ENCODE measurements at places on chromosomes 12 and 14. TPM values are rescaled to one million over a fixed set of nuclear protein-coding genes. Genes with fewer than 3 reads are reported as not detected.

MGP gene
- total RNA-seq, result 6,234 TPM

TM7SF3 gene
- 128 TPM for total RNA-seq

DNA sequence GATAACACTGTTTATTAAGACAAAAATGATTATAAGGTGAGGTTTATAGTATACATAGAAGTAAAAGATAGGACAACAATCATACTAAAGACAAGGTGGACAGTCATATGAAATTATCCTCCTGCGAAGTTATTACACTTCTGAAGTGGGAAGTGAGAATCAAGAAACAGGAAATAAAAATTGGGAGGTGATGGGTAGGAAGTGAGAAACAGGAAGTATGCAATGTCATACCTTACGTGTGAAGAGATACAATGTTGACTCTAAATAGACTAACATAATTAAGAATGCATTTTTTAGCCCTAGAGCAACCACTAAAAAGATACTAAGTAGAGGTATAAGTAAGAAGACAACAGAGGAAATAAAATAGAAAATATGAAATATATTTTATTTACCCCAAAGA lies 43.7 kb downstream of the GRIN2B start:
- no peak for DNase-seq
- no peaks in the 10 kb centered on the region for H3K4me1 ChIP-seq
- H3K4me3 ChIP-seq, result no peak overlapping the region
- H3K27me3 ChIP-seq, result no peaks in the 10 kb centered on the region

GRCh38 chr14:51396222-51396815 lies 156.3 kb downstream of the TMX1 start:
- peak overlapping the region; percentile 77 for H3K27ac ChIP-seq
- H3K27me3 ChIP-seq, result no peaks in the 10 kb centered on the region
- DNase-seq, result no peak
- H3K4me3 ChIP-seq, result no peak overlapping the region

MDM2 gene
- 62.0 TPM for total RNA-seq

DNA sequence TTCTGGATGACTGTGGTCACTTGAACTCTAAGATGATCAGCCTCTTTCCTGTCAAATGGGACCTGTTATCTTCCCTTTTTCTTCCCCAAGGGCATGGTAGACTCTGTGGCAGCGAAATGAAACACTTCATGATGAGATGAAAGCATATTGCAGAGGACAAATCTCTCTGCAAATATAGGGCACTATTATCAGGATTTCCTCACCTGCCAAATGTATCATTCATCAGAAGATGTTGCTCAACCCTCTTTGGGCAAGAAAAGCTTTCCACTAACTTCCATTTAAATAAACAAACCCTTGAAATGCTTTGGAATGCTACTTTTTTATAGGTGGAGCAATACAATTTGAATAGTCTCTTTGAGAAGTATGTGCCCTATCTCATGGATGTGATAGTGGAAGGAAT lies 105.0 kb downstream of the DNAH10 start:
- no peak overlapping the region for H3K4me3 ChIP-seq
- no peaks in the 10 kb centered on the region for H3K4me1 ChIP-seq
- H3K36me3 ChIP-seq, result no peaks in the 10 kb centered on the region
- H3K27ac ChIP-seq, result no peak overlapping the region
- no peaks in the 10 kb centered on the region for H3K27me3 ChIP-seq

OR6C6 gene
- not detected for total RNA-seq
